ENCODE measurements at places on chromosomes 1 and 21.

GRCh38 chr1:200029822-200030152 lies 2.3 kb downstream of the NR5A2 start:
- DNase-seq, result no peak

DNA sequence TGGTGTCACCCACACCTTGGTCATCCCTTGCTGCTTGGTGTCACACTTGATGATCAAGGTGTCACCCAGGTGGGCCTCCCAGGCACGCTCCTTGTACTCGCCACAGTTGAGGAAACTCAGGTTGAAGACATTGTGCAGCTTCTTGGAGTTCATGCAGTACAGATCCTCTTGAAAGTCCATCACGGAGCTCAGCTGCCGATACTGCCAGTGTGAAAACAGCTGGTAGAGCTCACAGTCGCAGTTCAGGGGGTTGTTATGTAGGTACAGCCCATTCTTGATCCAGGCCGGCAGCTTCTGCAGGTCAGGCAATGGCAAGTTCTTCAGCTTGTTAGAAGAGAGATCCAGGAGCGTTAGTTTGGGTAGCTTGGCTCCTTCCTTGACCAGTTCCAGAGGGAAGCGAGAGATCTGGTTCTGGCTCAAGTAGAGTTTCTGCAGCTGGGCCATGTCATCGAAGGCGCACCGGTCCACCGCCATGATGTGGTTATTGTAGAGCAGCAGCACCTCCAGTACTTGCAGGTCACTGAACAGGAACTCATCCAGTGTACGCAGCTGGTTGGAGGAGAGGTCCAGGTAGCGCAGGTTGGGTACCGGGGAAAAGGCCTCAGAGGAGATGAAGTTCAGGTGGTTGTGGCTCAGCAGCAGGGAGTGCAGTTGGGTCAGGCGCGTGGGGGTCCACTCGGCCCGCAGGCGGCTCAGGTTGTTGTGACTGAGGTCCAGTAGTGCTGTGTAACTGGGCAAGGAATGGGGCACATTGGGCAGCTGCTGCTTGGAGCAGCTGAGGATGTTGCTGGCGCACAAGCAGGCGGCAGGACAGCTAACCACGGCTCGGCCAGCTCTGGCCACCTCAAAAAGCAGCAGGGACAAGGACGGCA lies 1.3 kb downstream of the AMIGO1 start:
- no peak for DNase-seq

- DNase-seq, result no peak
Measured at GRCh38 chr1:212981025-212981495, 30.7 kb downstream of the VASH2 start.

- DNase-seq, result no peak
Measured at GRCh38 chr1:165055581-165055980, 300.9 kb downstream of the LMX1A start.

DNA sequence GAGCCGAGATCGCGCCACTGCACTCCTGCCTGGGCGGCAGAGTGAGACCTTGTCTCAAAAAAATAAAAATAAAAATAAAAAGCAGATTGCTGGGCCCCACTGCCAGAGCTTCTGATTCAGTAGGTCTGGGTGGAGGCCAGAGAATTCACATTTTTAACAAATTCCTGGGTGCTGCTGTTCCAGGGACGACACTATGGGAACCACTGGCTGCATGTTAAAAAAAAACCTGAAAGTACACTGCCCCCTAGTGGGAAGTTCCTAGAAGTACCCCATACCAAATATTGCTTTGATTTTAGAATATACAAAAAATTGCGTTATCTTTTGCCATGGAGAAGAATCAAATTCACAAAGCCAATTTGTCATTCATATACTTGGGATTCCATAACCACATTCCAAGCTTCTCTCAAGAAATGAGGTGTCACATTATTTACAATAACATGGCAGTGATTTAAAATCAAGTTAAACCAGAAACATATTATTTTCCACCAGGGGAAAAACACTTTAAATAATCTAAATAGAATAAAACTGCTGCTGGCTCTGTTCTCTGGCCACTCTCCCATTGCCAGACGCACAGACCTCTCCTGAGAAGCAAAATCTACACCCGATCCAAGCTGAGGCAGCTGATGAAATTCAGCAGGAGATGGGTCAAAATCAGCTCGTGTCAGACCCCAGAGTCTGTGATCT lies 27.4 kb downstream of the SYF2 start:
- DNase-seq, result peak; percentile 42

DNA sequence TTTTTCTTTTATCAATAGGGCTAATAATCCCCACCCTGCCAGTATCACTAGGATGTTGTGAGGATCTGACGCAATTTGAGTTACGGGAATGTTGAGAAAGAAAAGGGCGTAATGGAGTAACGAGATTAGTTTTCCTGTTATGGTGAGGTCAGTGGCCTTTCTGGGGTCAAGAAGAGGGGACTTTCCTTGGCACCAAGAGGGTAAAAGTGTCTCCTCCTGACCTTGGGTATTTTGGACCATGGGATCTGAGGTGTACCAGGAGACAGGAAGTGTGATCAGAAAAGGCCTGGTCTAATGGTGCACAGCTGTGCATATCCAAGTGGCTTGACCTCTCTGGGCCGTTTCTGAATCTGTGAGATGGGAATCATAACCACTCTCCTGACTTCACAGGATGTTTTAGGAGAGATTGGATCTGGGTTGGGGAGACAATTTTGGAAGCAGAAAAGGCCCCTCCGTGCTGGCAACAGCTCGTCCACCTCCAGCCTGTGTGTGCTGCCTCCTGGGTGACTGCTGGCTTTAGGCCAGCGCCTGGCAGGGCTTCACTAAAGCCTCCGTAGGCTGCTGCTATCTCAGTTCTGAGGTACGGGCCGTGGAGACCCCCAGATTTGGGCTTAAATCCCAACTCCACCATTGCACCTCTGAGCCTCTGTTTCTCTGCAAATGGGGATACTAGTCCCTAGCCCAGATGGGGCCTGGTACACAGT lies 37.1 kb downstream of the ALPL start:
- DNase-seq, result no peak
